MCF 10A (cell line): ENCODE measurements at places on chromosomes 7 and 10.

- DNase-seq: peak; percentile 31
These were observed 109.4 kb downstream of the SLC25A13 start for GRCh38 chr7:96212474-96212873.

DNA sequence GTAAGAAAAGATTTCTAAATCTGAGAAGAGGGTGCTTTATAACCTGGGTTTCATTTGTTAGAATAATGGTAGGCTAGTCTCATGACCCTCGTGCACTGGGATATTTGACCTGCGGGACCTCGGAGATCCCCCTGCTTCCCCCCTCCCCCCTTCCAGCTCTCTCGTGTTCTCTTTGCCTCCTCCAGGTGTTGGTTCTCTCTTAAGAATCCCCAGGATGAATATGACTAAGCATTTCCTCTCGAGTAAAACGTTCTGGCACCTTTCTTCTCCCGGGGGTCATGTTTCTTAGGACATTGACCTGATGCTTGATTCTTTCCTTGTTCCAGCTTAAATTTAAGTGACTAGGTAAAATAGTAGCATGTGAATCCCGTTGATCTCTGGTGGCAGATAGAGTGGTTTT lies 71.2 kb downstream of the SHH start:
- peak; percentile 38 for DNase-seq

DNA sequence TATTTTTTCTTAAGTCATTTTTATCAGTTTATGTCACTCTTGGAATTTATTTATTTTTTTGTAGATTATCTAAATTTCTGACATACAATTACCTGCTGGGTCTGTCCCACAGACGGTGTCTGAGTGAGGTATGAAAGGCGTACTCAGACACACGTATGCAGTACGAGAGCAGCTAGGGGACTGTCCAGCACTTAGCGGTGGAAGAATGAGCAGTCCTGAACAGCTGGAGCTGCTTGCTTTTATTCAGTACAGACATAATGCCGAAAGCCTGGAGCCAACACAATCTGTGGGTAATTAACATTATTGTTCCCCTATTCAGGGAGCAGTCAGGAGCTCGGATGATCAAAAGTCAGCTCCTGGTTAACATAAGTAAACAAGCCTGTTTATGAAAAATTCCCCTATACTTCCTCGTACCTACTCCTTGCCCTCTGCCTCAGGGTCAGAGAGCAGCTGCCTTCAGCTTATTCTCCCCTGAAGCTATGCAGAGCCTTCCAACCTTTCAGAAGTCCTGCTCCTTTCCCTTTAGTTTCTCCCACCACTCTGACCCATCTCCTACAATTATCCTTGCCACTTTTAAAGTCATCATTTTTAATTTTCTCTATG lies 488.0 kb upstream of the POM121L12 start:
- no peak for DNase-seq

- DNase-seq: no peak
These were observed 11.4 kb upstream of the REPIN1 start for GRCh38 chr7:150357270-150357669.

DNA sequence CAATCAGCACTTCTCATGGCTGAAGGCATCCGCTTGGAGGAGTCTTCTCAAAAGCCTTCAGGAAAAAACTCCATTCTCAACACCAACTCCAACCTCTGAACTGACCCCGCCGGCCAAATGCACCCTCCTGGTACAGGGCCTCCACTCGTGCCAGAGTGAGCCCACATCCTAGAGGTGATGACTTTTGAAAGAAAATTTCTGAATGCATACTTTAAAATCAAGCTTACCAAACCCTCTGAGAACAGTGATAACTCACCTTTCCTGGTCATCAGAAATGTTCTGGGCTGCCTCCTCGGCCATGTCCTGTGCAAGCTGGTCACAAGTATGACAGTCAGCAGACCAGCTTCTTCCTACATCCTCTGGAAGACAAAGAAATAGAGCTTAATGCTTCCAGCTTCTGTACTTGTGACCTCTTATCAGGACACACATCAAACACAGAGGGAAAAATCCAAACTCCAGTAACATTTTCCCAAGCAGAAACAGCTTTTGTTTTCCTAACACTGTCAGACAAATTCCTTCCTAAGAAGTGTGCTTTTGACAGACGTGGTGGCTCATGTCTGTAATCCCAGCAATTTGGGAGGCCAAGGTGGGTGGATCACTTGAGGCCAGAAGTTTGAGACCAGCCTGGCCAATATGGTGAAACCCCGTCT lies at the start of gene PKD1L1:
Gene PKD1L1, minus strand, starts transcription at position 326 of the 650 bp plus-strand sequence. Its CDS starts 26 bp downstream, at position 300.
- no peak for DNase-seq

DNA sequence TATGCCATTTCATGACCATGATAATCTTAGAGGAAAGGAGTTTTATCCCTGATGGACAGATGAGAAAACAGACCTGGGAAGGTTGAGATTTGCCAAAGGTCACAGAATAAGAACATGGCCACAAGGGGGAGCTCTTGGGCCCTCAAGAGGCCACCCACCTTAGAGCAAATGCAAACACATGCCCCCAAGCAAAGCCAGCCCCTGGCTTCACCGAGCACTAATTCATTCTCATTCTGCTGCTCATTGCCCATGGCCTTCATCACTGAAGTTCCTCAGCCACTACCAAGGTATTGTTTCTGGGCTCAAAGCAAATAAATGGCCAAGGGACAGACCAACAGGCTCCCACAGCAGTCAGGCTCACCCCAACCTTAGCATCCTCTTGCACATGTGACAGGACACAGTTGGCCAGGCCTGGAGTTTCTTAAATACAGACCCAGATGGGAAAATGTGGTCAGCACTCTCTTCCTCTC lies 44.2 kb downstream of the PDLIM1 start:
- DNase-seq: peak; percentile 78

DNA sequence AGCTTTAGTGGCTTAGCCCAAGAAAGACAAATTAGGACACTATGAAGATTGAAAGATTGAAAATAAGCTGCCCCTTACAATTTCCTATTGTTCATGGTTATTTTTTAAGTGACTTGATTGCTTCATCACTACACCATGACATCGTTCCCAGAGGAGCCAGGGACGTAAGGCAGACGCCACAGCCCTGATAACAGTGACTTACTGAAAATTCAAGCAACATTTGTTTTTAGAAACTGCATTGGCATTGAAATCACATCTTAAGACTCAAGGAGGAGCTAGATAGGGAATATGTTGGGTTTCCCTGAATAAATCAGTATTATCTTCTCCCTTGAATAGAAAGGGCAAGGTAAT lies 38.7 kb upstream of the ANK3 start:
- DNase-seq: no peak

GRCh38 chr10:96390460-96390864 lies 31.7 kb upstream of the OPALIN start:
- DNase-seq: peak; percentile 63

GRCh38 chr10:48463318-48464003 lies 141.4 kb downstream of the ARHGAP22 start:
- no peak for DNase-seq

DNA sequence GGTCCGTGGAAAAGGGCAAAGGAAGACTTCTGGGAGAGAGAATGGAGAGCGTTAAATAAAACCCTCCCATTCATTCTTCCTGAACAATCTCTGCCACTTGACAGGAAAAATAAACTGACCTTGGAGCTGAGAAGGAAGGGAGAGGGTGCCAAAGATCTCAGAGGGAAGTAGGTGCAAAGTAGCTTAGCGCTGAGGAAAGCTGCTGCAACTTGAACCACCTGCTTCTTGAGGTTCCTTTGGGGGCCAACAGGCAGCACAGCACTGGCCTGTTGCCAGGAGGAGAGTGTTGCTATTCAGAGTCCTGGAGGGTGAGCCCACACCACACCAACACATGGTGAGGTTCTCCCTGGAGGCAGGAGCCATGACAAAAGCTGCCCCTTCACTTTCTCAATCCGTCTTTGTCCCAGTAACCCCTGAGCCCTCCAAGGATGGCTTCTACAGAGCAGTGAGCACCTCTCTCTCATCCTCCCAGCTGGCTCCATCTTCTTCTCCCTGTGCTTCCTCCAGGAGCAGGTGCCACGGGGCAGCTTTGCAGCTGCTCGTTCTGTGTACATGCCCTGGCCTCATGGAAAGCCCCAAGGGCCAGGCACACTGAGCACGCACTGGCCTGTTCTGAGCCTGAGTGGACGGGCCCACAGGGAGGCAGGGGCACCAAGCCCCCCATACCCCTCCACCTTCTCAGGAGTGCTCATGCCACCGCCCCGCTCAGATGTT lies 101.3 kb downstream of the STRA8 start:
- DNase-seq: peak; percentile 14

- DNase-seq: peak; percentile 86
These were observed 52.7 kb upstream of the SLC29A3 start for GRCh38 chr10:71266147-71266917.

- DNase-seq: no peak
These were observed 191.5 kb downstream of the DIP2C start for GRCh38 chr10:497898-498451.

DNA sequence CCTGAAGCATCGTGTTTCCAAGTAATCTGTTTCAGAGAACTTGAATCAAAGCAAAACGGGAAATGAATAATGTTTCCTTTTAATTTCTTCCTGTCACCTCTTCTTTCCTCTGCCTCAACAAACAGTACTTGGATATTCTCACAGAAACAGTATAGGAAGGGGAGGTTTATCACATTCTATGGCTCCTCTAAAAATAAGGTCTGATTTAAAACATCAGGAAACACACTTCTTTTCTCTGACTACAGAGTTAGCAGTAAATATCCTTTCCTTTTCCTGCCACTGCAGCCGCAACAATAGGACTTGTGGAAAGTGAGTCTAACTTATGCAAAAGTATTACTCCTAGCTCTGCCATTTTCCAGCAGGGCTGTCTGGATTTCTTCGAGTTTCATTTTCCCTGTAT lies 62.3 kb downstream of the CH25H start:
- DNase-seq: no peak

DNA sequence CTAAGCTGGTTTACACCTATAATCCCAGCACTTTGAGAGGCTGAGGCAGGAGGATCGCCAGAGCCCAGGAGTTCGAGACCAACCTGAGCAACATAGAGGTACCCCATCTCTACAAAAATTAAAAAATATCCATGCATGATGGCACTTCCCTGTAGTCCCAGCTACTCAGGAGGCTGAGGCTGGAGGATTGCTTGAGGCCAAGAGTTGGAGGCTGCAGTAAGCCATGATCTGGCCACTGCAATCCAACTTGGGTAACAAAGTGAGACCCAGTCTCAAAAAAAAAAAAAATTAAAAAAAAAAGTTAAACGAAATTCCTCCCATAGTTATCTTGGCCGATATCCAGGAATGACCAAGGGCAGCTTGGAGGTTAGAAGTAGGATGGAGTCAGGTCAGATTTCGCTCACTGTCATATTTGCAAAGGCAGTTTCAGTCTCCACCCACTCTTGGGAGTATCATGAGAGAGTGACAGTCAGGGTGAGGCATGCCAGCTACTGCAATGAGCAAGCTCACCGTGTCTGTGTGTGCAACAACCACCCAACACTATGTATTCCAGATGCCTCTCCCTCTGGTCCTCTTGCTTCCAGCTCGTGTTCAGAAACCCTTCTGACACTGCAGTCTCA lies 6.0 kb upstream of the ZDHHC4 start:
- peak; percentile 23 for DNase-seq

GRCh38 chr10:11424456-11425295 lies 186.8 kb downstream of the USP6NL start:
- peak; percentile 57 for DNase-seq

DNA sequence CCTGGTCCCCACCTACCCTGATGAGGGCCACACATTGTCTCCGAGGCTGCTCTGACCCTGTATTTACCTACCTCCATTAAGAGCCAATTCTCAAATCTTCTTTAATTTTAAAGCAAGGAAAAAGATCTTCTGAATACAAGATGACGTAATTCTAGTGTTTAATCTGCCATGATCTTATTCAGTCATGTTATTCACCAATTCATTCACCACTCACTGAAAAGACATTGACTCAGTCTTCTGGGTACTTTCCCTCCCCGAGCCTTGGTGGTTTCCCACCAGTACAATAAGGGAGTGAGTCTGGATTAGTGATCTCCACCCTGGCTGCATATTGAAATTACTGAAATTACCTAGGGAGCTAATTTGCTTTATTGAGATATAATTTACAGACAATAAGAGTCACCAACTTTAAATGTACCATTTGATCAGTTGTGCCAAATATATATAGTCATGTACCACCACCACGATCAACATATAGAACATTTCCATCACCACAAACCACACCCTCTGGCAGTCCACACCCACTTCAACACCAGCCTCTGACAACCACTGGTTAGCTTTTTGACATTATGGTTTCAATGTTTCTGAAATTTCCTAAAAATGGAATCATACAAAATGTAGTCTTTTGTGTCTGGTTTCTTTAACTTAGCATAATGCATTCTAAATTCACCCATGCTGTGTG lies 117.5 kb upstream of the UNC5B start:
- DNase-seq: no peak

DNA sequence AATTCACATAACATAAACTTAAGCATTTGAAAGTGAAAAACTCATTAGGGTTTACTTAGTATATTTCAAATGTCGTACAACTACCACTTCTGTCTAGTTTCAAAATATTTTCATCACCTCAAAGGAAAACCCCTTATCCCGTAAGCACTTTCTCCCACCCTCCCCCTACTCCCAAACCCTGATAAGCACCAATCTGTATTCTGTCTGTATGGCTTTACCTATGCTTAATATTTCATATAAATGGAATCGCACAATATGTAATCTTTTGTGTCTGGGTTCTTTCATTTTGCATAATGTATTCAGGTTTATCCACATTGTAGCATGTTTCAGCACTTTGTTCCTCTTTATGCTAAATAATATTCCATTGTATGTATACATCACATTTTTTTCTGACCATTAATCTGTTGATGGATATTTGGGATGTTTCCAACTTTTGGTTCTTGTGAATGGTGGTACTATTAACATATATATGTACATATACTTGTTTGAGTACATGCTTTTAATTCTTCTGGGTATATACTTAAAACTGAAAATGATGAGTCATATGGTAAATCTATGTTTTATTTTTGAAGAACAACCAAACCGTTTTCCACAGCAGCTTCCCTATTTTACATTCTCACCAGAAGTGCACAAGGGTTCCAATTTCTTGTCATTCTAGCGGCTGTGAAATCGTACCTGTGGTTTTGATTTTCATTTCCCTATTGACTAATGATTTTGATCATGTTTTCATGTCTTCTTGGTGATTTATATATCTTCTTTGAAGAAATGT lies 6.2 kb upstream of the STARD3NL start:
- no peak for DNase-seq

DNA sequence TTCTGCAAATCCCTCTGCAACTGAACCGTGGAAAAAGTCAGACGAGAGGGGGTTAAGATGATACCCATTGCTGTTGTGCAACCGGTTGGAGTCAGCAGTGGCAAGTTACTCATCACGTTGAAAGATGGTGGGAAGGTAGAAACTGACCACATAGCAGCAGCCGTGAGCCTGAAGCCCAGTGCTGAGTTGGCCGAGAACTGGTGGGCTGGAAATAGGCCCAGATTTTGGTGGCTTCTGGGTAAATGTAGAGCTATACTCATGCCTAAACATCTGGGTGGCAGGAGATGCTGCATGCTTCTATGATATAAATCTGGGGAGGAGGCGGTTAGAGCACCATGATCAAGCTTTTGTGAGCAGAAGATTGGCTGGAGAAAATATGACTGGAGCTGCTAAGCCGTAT lies 78.6 kb downstream of the ARL5B start:
- DNase-seq: peak; percentile 93
